Renal pelvis (tissue), 12 donors: ENCODE measurements at places on chromosomes 5 and 9.

DNA sequence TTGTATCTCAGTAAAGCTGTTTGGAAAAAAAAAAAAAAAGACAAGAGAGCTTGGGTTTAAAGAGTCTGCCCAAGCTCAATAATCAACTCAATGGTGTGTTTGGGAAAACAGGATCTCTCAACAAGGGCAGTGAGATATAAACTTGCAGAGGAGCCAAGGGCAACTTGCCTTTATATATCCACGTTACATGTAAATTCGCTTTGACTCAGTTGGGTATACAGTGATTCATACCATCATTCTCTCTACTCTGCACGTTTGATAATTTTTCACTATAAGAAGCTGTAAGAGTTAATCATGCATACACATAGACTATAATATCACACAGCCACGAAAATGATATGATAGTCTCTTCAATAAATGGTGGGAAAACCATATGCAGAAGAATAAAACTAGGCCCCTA, 24.9 kb downstream of the ADAM19 start:
- no peak for DNase-seq

DNA sequence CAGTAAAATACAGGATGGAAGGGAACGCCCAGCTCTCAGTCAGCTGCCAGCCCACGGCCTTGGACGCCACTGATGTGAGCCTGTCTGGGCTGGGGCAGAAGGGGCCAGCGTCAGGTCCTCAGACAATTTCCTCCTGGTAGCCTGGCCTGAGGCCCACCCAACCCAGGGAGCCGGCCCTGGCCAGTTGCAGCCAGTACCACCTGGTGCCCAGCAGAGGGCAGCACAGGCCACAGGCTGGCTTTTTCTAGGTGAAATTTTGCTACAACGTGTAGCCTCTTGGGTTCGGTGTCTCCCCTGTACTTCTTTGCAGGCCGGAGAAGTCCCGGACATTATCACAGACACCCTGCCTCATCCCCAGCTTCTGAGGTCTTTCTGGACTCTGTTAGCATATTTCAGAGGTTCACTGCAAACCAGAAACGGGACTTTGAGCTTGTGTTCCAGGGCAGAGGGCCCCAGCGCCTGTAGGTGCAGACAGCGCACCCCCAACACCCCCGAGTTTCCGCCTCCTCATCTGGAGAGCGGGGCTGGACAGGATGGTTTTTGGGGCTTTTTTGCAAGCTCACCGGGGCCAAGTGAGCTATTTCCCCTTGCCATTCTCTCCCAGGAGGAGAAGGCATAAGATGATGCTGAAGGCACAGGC, 45.9 kb upstream of the KCNMB1 start:
- peak; percentile 45 for DNase-seq

GRCh38 chr5:122653087-122654017, 121.5 kb upstream of the SNX2 start:
- peak; percentile 30 for DNase-seq

DNA sequence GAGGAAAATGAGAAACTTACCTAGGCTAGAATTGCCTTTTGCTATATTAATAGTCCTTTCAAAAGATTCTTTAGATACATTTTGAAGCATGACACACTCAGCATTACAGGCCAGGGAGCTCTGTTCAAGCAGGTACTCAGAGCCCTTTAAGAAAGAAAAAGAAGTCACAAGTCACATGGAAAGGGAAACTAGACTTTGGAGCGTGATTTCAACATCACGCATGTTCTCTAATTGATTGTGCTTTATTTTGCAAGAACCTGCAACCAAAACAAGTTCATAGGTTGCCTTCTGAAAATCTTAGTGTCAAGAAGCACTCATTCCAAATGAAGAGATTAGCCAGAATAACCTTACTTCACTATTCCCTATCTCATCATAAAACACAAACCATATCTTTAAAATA, 103.8 kb downstream of the MPDZ start:
- no peak for DNase-seq

DNA sequence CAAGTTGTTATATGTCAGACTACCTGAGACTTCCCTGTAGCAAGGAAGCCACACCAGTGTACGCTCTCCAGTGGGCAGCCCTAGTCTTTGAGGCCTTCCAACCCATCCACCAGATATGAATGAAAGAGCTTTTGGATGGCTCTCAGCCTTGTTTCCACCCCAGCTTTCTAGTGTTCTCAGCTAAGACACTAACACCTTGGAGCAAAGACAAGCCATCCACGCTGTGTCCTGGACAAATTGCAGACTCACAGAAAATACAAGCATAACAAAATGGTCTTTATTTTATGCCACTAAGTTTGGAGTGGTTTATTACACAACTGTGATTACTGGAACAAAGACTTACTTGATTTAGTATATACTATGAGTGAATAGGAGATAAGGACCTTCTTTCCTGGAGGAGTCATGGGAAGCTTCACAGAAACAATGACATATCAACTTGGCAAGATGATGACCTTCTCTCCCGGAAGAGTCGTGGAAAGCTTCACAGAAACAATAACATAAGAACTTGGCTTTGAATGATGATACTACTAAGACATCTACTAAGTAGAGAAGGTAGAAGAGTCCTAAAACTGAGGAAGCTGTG, 134.0 kb upstream of the VCAN start:
- no peak for DNase-seq

- DNase-seq = no peak
Measured at GRCh38 chr5:181149806-181150733, 2.7 kb downstream of the OR2V2 start.
